SW 1271 (cell line): ENCODE measurements at places on chromosomes 16 and 17.

GRCh38 chr16:56448005-56448404 lies 3.1 kb downstream of the NUDT21 start:
- no peak for DNase-seq

GRCh38 chr17:2631211-2631610 lies 37.8 kb downstream of the PAFAH1B1 start:
- DNase-seq, result no peak

DNA sequence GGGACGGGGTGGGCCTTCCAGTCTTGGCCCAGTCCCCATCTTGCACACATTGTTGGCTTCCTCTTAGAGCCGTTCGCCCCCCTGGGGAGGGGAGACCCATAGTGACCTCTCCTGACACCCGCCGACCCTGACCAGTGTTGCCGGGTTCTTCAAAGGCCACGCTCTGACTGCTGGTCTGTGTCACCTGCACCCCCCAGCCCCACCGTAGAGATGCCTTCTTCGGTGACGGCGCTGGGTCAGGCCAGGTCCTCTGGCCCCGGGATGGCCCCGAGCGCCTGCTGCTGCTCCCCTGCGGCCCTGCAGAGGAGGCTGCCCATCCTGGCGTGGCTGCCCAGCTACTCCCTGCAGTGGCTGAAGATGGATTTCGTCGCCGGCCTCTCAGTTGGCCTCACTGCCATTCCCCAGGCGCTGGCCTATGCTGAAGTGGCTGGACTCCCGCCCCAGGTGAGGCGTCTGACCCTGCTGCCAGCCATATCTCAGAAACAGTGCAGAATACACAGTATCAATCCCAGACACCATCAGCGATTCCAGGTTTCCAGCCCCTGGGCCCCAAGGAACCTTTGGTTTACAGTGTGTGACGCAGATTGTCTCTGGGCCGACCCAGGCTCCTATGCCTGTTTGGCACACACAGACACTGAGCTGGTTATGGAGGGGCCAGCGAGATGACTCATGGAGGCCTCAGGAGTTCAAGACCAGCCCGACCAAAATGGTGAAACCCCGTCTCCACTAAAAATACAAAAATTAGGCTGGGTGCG lies 1.3 kb downstream of the SLC26A11 start:
- DNase-seq, result no peak

DNA sequence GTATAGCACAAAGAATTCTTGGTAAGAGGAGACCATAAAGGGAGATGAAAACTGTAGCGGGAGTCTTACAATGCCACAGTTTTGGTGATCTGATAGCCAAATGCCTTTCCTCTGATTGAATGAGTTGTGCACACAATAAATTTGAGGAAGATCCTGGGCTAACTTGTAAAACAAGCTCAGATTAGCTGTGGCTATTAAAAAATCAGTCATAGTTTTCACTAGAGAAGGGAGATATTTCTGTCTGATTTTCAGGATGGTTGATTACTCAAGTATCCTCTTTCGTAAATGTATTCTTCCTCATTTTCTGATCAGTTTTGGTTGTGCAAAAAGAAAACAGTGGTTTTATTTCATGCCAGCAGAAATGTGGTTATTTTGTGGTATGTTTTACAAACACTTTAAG lies 9.1 kb upstream of the METTL9 start:
- DNase-seq, result no peak
